ENCODE measurements at places on chromosomes 5 and 9. TPM values are rescaled to one million over a fixed set of nuclear protein-coding genes. Genes with fewer than 3 reads are reported as not detected.

Gene IL5
- polyA plus RNA-seq: not detected

Gene GSN
- 215 TPM for polyA plus RNA-seq

Gene HAPLN1
- polyA plus RNA-seq: 0.08 TPM

Gene NSG2
- 0.75 TPM for polyA plus RNA-seq

Gene SLC34A3
- not detected for polyA plus RNA-seq

Gene MEIKIN
- polyA plus RNA-seq: not detected

Gene PAPPA
- polyA plus RNA-seq: 2.6 TPM

Gene C8G
- polyA plus RNA-seq: 2.3 TPM

Gene QRFP
- not detected for polyA plus RNA-seq

Gene ANKRD18A
- 0.15 TPM for polyA plus RNA-seq

Gene NPDC1
- polyA plus RNA-seq: 186 TPM

Gene CCNG1
- 122 TPM for polyA plus RNA-seq

Gene GABBR2
- not detected for polyA plus RNA-seq

Gene SLCO6A1
- not detected for polyA plus RNA-seq

Gene HK3
- 1.6 TPM for polyA plus RNA-seq

Gene SH3TC2
- polyA plus RNA-seq: 0.46 TPM

Gene DIPK1B
- 4.0 TPM for polyA plus RNA-seq

Gene NTRK2
- polyA plus RNA-seq: 0.15 TPM

Gene PCDHAC1
- polyA plus RNA-seq: 0.03 TPM

Gene PROB1
- polyA plus RNA-seq: 0.56 TPM

Gene TLX3
- not detected for polyA plus RNA-seq

Gene CTNND2
- 0.30 TPM for polyA plus RNA-seq

Gene INSYN2B
- not detected for polyA plus RNA-seq

Gene TICAM2
- polyA plus RNA-seq: 2.3 TPM

Gene PCDHA12
- polyA plus RNA-seq: not detected

Gene HTR1A
- polyA plus RNA-seq: not detected

Gene SPRY4
- 1.3 TPM for polyA plus RNA-seq

Gene ANGPTL2
- 5.7 TPM for polyA plus RNA-seq

Gene EPB41L4B
- polyA plus RNA-seq: 44.3 TPM

Gene KIF4B
- polyA plus RNA-seq: not detected

Gene RHOBTB3
- 28.4 TPM for polyA plus RNA-seq

Gene TMEM174
- polyA plus RNA-seq: not detected

Gene PDE6A
- not detected for polyA plus RNA-seq

Gene MYMK
- not detected for polyA plus RNA-seq

Gene DMRTA1
- 1.7 TPM for polyA plus RNA-seq

Gene OGN
- 5.3 TPM for polyA plus RNA-seq

Gene GPR150
- 1.0 TPM for polyA plus RNA-seq

Gene TMEFF1
- polyA plus RNA-seq: 0.05 TPM

Gene ITK
- polyA plus RNA-seq: 0.90 TPM

Gene CTSV
- 6.0 TPM for polyA plus RNA-seq

Gene FGF1
- polyA plus RNA-seq: 0.92 TPM

Gene TYRP1
- 0.18 TPM for polyA plus RNA-seq

Gene KLHL9
- polyA plus RNA-seq: 6.0 TPM

Gene ROPN1L
- 0.76 TPM for polyA plus RNA-seq
